ENCODE measurements at places on chromosomes 11 and 22. TPM values are rescaled to one million over a fixed set of nuclear protein-coding genes. Genes with fewer than 3 reads are reported as not detected.

DNA sequence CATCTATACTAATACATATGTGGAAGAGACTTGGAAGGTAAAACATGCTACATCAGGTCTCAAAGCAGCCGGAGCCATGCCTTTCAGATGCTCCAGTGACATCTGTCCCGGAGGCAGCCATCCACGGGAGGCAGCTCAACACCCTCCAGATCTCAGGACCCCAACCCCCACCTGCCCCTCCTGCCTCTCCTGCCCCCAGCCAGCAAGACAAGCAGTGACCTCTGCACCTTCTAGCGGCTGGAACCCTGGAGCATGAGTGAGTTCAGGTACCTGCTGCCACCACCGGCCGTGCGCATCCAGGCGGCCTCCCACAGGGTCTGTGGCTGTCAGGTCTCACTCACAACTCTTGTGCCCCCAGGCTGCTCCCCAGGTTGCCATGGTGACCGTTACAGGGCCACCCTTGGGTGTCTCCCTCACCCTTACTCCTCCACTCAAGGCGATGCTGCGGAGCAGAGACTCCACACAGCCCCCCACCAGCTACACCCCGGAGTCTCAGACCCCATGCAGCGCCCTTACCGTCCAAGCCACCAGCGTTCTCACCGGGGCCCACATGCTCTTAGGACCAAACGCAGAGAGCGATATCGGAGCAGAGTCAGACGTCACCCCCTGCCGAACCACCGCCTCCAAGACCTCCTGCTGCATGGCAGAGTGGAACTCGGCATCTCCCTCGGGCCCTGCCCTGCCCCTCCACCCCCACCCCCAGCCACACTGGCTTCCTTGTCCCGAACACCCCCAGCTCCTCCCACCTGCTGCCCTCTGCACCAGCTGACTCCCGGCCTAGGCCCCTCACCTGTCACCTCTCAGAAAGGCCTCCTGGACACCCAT is 34.7 kb downstream of the CERK start:
- no peak for DNase-seq

DNA sequence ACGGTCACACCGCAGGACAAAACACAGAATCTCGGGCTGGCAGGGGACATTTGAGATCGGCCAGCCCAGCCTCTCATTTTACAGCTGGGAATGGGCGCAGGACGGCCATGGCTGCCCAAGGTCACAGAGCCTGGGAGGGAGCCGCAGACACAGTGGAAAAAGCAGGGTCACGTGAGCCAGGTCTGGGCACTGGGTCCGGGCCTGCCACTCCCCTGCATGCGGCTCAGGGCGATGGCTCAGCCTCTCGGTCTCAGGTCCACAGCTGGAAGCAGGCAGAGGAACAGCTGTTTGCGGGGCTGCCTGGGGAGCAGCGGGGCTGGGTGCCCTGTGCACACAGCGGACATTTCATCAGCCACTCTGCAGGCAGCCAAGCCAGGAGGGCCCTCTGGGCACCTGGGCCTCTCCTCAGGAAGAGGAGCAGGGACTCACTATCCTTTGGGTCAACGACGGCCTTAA is 10.4 kb upstream of the PPARA start:
- no peak for DNase-seq

DNA sequence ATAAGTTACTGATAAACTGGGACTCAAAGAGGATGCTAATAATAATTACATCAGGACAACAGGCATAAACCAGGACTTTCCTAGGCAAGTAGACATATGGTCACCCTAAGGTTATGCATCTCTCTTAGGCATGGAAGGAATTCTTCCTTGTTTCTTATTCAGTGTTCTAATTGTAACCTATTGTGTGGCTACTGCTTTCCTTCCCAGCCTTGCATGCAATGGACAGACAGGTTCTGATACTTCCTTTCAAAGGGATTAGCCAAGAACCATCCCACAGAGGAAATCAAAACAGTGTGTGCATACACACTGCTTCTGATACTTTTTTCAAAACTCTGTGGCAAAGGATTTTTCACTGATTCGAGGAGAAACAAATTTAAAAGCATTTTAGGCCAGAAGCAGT is 48.3 kb downstream of the RRAS2 start:
- no peak for DNase-seq

DNA sequence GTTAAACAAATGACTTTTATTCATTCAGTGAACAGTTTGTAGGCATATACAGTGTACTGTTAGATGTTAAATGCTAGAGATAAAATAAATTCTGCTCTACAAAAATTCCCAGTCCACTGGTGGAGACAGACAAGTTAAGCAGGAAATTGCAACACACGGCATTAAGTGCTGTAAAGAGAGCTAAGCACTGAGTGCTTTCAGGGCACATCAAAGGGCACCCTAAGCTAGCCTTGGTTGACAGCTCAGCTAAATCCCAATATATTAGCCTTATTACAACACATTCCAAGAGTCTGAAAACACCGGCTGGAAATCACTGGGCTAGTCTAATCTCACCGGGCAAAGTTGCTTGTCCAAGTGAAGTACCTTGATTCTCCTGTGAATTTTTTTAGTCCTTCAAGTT is 55.1 kb downstream of the NOX4 start:
- no peak for DNase-seq

DNA sequence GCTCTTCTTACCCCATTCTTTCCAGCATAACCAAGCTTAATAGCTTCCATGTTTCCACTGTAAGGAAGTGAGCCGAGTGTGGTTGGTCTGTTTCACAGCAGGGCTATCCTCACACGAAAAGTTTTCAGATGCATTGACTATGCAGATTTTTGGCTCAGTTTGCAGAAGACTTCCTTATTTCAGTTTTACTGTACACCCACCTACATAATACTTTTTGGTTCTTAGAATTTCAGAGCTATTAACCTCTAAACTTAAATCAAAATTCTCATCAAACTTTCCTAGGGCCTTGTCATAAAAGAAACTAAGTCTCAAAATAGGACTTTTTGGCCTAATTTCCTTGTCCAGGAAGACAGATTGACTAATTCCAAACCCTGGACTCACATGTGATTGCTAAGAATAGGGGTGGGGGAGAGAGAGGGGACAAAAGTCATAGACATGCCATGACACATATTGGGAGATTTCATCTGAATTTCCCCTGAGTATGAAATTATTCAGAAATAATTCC is 7.3 kb upstream of the EHF start:
- no peak for DNase-seq

KCNE3 gene
- 0.40 TPM for total RNA-seq

TSPAN32 gene
- total RNA-seq: not detected
